ENCODE measurements at places on chromosomes 16 and 17. TPM values are rescaled to one million over a fixed set of nuclear protein-coding genes. Genes with fewer than 3 reads are reported as not detected.

DNA sequence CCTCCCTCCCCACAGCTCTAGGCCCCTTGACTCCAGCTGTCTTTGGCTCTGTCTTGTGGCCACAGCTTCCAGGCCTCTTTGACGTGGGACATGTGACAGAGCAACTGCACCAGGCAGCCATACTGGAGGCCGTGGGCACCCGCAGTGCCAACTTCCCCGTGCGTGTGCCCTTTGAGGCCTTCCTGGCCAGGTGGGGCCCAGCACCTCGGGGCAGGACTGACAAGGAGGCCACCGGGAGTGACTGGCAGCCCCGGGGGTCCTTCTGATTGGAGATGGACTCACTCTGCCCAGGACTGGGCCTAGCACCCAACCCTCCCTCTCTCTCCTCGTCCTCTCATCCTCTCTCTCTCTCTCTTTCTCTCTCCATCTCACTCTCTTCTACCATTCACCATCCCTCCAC, 15.5 kb downstream of the MYO15B start:
- no peak for DNase-seq

The MYH11 gene
- total RNA-seq, result not detected

- DNase-seq, result no peak
Measured at GRCh38 chr16:51161440-51162195, 10.5 kb upstream of the SALL1 start.

DNA sequence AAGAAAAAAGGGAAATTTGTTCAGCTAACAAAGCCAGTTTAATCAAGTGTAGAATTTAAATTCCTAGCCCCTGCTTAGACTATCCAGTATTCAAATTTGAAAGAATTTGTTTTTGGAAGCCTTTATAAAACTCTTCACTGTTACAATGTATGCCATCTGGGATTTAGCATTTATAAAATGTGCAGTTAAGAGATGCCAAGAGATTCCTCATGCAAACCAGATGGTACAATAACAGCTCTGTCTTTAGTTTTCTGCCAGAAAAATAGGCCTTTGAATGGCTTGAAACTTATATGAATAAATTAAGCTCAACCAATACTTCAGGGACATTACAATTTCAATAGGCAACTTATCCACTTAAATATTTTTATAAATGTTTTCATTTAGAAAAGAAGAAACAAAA, 6.8 kb upstream of the ANKS4B start:
- no peak for DNase-seq

DNA sequence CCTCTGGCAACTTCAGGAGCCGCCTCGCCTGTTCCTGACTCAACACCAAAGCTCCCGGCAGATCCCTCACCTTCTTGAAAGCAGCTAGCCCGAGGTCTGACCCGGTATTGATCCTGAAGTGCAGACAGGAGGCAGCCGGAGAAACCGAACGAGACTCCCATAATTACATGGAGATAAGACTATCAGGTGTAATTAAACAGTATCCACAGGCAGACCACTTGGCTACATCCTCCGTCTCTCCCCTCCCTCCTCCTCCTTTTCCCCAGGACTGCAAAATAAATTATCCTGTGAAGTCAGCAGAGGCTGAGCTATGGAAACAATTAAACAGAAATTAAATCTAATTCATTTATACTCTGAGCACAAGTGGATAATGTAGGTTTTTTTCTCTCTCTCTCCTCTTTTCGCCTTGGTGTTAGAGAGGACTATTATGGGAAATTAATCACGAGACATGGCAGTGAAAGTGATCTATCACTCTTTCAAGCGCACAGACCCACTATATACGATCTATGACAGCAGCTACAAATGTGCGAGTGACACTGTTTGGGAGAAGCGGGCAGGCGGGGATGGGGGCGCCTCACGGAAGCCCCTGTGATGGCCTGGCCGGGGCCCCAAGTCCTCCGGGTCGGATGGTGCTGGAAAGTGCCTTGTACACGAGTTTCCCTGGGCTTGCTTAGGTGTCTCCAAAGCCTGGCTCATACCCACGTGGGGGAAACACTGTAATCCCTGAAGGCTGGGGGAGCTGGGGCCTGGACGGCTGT, 92.8 kb downstream of the RBFOX3 start:
- DNase-seq, result no peak

The CIAPIN1 gene
- 53.3 TPM for total RNA-seq

The KRT20 gene
- total RNA-seq, result not detected

DNA sequence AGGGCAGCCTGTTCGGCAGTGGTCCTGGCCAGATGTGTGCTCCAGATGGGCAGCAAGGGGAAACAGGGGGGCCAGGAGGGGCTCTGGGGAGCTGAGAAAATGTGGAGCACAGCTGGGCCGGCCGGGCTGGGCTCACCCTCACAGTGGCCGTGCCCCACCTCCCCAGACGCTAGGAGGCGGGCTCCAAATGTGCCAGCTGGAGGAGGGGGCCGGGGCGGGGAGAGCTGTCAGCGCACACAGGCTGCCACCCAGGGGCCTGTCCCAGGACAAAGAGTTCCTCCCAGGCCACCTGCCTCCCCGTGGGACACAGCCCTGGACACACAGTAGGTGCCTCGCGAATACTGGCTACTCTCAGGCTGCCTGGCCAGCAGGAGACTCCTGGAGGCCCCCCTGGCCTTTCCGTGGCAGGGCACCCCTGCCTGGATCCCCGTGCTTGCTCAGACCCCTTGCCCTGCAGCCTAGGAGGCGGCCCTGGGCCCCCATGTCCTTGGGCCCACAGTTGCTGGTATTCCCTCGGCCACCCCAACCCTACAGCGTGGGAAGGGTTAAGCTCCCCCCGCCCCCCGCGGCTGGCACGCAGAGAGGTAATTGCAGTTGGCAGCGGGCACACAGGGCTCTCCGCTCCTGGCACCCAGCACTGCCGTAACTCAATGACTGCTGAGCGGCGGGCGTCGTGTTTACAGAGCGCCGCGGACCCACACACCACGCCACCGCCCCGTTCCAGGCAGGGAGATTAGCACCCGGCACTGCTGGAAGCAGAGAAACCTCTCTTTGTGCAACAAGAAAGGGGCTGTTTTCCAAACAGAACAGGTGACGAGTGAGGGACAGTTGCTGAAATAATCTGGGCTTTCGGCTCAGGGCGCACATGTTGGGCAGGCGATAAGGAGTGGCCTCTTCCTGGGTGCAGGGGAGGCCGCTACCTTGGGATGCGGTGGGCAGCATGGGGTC, 32.2 kb downstream of the BAHCC1 start:
- no peak for DNase-seq
